Fibroblast of villous mesenchyme (primary cell): ENCODE measurements at places on chromosomes 13 and 19. TPM values are rescaled to one million over a fixed set of nuclear protein-coding genes. Genes with fewer than 3 reads are reported as not detected.

GRCh38 chr19:5672708-5673459, 7.4 kb downstream of the MICOS13 start:
- no peak for DNase-seq

- no peak for DNase-seq
Measured at GRCh38 chr13:46606970-46607369, 54.0 kb downstream of the LRCH1 start.

Gene PLK5
- under 0.01 TPM in 1 of 2 replicates, not detected in the other for total RNA-seq

GRCh38 chr19:37716140-37716539, 3.4 kb downstream of the ZNF607 start:
- DNase-seq = no peak

DNA sequence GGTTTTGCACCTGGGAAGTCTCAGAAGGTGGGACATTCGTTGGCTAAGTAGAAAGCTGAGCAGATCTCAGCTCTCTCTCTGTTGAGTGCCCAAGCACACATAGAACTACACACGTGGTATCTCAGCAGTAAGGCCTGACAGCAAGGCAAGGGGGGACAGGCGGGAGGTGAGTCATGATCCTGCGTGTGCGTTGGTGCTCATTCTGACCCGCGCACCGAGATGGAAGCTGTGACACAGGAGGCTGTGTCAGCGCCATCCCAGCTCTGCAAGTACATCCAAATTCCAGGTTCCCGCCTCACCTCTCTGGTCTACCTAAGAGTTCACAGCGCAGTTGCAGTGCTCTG, 135.7 kb downstream of the USP12 start:
- no peak for DNase-seq

DNA sequence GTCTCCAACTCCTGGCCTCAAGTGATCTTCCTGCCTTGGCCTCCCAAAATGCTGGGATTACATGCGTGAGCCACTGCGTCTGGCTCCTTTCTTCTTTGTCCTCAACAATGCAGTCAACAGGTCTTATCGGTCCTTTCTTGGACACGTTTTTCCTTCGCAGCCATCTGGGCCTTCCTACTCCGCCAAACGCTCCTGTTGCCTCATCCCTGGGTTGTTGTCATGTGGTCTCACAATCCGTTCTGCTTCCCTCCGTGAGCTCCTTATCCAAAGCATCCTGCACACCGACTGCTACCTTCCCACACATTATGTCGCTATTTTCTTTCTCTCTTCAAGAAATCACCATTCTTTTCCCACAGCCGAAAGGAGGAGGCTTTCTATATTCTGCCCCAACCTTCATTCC, 306.8 kb downstream of the DCLK1 start:
- no peak for DNase-seq
